Gastroesophageal sphincter (tissue), 4 donors: ENCODE measurements at places on chromosomes 4 and X.

GRCh38 chrX:152445926-152446325 is 5.2 kb downstream of the GABRA3 start:
- no peak for ATAC-seq

- ATAC-seq = no peak
Measured at GRCh38 chr4:15495621-15496020, 25.9 kb downstream of the CC2D2A start.

DNA sequence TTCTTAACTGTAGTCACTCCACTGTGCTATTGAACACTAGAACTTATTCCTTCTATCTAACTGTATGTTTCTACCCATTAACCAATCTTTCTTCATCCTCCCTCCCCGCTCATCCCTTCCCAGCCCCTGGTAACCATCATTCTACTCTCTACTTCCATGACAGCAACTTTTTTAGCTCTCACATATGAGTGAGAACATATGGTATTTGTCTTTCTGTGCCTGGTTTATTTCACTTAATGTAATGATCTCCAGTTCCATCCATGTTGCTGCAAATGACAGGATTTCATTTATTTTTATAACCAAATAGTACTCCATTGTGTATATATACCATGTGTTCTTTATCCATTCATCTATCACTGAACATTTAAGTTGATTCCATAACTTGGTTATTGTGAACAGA is 186.5 kb downstream of the GABRB1 start:
- ATAC-seq = no peak

DNA sequence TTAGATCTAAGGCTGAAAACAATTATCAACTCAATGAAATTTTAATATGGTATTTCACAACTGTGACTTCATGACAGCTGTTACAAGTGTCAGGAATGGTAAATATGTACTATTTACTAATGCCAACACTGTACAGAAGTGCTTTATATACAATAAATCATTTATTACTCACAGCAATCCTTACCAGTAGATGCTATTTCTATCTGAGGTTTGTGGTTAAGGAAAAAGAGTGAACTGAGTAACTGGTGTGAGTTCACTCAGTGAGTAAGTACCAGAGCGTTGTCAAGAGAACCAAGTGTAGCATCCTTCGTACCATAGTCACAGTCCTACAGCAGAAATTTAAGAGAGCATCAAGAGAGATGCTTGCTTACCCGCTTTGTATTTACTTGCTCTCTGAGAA is 23.3 kb downstream of the MTHFD2L start:
- ATAC-seq = no peak

DNA sequence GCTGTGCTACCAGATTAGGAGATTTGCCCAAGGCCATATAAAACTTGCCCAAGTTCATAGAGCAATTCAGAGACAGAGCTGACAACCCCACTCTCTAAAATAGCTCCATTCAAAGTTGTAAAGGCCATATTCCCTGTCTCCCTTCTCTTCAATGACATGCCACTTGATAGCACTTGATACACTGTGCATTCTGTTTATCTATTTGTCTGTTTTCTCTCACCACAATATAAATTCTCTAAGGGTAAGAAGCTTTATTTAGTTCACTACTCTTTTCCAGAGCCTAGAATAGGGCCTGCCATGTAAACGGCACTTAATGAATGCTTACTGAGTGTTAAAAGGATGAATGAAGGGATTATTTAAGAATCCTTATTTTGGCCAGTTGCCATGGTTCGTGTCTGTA is 24.1 kb upstream of the MAP9 start:
- no peak for ATAC-seq

GRCh38 chr4:23877758-23878229 is 12.1 kb downstream of the PPARGC1A start:
- ATAC-seq = no peak

GRCh38 chr4:155208258-155209054 is at the start of gene NPY2R:
TSS of gene NPY2R (plus strand) at chr4:155208636. CDS start at chr4:155213940, 5,304 bp downstream.
- ATAC-seq = peak; percentile 7

DNA sequence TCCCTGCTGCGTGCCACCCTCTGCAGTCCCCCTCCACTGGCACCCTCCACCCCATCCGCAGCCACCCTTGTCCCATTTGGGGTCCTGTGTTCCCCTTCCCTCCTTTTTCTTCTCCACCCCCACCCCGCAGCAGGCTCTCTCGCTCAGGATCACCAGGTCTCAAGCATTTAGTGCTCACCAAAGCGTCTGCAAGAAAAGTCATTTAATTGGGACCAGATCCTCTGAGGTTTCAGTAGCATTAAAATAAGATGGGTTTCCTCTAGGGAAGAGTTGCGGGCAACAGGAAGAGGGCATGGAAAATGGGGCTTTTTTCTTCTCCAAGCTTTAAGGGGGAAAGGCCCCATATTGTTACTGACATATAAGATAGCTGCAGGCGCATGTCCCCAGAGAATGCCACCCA is 4.9 kb upstream of the HAUS7 start:
- ATAC-seq = no peak

GRCh38 chr4:186954956-186955355 is 231.3 kb upstream of the FAT1 start:
- no peak for ATAC-seq

DNA sequence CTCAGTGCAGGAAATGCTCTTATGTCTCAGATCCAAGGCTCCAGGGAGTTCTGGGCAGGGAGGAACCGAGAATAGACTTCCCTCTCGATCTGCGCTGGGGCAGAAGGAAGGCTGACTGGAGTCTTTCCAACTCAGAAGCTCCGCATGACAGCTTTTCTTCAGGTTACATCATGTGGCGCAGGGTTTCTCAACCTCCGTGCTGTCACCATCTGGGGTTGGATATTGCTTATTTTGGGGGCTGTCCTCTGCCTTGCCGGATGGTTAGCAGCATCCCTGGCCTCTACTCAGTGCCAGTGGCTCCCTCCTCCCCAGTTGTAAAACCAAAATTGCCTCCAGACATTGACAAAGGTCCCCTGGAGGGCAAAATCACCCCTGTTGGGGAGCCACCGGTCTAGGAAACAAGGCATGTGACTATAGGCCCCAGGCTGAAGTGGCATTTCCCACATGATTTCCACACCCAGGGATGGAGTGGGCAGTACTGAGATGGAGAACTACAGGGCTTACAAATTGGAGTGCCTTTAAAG is 21.4 kb downstream of the REELD1 start:
- ATAC-seq = peak; percentile 13

DNA sequence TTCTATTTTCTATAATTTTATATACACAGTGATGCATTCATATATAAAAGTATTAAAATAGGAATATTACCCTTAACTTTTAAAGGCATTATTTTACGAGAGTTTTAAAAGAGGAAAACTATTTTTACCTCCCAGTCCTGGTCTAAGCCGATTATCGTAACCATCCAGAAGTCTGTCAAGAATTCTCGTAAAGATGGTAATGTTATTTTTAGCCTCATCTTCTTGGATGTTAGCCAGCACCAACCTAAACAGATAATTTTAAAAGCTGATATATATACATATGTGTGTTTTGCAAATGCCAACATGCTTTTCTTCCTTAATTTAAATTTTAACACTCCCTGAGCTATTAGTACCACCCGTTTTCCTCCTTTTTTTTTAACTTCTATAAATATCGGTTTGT is 4.0 kb downstream of the GABRA2 start:
- ATAC-seq = no peak

DNA sequence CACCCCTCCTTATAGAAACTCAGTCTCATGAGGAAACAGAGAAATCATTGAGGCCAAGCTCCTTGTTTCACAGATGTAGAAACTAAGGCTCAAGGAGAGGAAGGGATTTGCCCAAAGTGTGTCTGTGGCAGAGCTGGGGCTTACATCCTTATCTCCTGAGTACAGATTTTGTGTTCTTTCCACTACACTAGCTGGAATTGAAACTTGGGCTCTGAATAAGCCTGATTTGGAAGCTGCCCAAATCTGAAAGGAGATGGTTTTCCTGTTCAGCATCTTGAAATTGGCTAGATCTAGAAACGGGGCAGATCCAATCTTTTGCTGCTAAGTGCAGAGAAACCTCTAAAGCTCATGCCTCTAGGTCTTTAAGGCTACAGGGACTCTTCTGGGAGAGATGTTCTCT is 24.3 kb downstream of the AWAT2 start:
- no peak for ATAC-seq

DNA sequence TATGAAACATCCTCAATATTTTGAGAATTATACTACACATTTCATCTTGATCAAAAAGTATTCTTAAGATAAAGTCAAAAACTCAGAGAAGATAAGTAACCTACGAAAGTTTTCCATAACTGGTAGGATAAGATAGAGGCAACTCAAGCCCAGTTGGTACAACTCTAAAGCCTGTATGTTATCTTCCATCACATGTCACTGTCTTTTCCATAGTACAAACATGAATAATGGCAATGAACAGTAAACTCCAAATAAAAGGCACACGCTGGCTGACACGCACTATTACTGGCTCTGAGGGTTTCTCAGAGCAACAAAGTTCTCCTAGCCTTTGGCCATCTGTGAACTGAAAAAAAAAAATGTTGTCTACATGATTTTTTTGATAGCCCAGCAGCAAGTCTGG is 27.2 kb downstream of the LIN54 start:
- ATAC-seq = no peak
